CD4-positive, alpha-beta T cell treated with Interleukin-15 for 1 hour (primary cell): ENCODE measurements at places on chromosomes 12 and 14.

DNA sequence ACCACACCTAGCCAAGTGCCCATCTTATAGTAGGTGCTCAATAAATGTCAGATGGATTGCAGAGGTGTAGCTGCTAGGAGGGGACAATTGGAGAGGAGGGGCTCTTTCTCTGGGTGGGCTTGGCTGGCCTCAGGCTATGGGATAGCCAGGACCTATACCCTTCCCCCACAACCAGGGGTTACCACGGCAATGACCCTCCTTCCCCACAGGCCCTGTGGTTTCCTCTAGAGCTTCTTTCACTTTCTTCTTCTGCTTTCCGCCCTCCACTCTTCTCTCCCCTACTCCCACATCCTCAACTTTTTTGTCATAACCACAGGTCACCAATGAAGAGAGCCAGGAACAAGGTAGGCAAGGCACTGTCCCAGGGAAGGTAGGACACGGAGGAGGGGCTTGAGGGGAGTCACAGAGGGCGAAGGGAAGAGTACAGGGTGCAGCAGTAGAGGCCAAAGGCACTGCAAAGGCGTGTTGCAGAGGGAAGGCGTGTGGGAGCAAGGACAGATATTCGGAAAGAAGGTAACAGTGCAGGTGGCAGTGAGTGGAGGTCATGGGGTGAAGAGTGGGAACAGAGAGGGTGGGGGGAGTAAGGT lies 1.9 kb upstream of the ITGB7 start:
- no peak for DNase-seq

DNA sequence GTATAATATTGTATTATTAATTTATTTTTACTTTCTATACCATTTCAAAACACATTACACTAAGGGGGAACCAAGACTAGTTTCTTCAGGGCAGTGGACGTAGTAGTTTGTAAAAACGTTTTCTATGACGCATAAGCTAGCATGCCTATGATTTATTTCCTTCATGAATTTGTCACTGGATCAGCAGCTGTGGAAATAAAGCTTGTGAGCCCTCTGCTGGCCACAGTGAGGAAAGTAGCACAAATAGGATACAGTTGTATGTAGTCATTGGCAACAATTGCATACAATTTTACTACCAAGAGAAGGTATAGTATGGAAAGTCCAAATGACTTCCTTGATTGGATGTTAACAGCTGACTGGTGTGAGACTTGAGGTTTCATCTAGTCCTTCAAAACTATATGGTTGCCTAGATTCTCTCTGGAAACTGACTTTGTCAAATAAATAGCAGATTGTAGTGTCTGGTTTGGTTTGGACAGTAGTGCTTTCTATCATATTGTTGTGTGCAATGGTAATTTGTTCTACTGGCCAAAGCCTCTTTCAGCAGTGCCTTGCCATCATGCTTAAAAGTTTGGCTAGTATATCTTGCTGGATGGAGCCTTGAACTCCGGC lies 24.3 kb upstream of the PLEKHD1 start:
- DNase-seq, result peak; percentile 65

DNA sequence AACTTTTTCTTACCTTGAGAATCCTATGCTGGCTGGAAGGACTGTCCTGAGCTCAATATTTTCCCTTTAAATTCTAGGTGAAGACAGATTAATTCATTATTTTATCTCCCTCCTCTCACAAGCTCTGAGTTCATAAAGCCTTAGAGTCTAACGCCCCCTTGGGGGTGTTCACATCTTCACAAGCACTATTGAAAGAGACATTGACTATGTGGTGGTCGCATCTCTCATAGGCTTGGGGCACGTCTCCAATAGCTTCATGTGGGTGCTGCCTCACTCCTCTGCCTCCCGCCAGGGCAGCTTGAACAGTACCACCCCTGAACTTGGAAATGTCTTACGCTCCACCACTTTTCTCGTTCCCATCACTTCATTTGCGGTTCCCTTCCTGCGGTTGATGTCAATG lies 106.2 kb downstream of the UNC79 start:
- no peak for DNase-seq

DNA sequence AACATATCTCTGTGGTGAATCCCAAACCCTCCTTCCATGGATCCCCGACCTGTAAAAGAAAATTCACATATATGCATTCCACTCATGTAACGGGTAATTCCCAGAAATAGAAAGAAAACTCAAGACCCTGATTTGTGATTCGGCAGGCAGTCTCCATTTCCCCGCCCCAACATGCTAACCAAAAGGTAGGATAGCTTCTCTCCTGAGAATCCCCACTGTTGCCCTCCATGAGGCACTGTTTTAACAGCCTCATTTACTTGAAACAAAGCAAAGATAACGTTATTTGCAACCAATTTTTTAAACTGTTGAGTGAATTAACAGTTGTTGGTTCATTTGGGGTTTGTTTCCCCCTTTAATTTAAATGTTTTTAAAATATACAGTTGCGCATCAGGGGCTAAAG lies 774 bp upstream of the SLC2A13 start:
- DNase-seq, result no peak

DNA sequence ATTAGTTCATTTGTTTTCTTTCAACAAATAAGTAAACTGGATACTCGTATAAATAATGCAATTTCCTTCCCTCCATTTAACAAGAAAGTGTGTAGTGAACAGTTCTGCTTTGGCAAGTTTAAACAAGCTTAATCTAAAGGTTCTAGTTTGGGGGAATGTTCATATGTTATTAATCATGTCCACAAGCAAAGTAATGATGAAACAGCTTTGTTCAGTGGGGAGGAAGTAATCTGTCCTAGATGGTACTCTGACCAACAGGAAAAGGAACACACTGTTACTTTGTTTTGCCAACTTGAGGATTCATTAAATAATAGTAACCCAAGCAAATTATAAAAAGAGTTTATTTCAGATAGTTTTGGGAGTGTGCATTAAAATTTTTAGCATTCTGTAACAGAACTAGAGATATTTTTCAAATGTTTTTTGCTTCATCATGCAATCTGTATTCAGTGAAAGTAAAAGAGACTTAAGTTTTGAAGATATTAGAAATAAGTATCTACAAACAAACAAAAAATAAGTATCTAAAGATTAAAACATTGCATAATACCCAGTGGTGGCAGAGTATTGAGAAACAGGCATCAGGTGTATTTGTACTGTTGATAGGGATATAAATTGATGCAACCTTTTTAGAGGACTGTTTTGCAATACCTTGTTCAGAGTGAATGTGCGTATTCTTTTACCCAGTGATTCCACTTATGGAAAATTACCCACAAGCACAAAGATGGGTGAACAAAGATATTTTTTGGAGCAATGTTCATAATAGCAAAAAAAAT lies 61.1 kb downstream of the RAB35 start:
- no peak for DNase-seq

DNA sequence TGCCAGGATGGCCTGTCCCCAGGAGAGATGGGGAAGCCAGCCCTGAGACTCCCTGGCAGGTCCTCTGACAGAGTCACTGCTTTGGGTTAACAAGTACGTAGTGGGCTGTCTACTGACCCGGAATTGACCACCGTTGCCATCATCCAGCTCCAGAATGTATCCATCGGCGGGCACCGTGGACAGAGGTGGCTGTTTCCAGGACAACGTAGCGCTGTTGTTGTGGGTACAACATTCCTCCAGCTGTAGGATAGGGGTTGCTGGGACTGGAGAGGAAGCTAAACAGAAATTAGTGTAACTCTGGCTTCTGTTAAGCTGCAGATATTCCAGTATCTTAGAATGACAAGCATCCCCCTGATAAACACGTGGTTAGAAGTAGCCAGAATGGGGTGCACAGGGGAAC lies 56.3 kb upstream of the PYGL start:
- DNase-seq, result no peak
